ENCODE measurements at places on chromosomes 1 and 21.

DNA sequence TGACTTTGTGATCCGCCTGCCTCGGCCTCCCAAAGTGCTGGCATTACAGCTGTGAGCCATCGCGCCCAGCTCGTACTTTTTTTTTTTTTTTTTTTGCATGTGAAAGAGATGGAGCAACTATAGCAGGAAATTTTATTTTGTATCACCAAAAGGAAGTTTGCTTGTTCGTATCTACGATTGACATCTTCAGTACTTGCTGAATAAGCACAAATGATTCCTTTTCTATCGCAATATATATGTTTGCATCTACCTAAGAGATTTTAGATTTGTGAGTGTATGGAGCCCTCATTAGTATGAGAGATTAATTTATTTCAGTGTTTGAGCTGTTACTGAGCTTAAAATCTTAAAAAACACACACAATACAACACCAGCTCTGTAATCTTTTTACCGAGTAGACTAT lies 143.1 kb downstream of the NFIA start:
- DNase-seq: no peak

- no peak for DNase-seq
These were observed 39.5 kb downstream of the TGFB2 start for GRCh38 chr1:218384581-218384993.

DNA sequence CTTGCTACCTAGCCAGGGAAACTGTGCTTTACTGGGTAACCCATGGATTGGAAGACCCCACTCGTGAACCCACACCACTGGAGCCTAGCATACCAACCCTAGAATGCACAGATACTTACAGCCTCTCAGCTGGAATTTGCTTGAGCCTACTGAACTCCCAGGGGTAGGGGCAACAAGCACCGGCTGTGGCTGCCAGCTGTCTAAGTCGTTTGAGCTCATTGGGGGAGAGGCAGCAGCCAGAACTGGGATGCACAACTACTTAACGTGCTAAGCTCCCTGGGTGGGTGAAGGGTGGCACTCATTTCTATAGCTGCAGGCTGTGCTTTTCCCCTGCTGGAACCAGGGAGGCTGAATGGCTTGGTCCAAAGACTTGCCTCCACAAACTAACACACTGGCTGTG lies 212.4 kb downstream of the ZNF648 start:
- DNase-seq: no peak

- no peak for DNase-seq
These were observed 12.0 kb upstream of the TTLL10 start for GRCh38 chr1:1161683-1162079.

DNA sequence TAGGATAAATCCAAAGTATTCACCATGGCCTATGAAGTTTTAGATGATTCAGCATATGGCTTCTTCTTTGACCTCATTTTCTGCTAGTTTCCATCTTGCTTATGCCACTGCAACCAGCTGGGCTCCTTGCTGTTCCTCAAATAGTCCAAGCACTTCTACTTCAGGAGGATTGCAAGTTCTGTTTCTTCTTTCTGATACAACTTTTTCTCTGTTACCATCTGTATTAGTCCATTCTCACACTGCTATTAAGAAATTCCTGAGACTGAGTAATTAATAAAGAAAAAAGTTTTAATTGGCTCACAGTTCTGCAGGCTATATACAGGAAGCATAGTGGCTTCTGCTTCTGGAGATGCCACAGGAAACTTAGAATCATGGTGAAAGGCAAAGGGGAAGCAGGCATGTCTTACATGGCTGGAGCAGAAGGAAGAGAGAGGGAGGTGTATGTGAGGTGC lies 20.3 kb downstream of the PTGS2 start:
- DNase-seq: no peak

DNA sequence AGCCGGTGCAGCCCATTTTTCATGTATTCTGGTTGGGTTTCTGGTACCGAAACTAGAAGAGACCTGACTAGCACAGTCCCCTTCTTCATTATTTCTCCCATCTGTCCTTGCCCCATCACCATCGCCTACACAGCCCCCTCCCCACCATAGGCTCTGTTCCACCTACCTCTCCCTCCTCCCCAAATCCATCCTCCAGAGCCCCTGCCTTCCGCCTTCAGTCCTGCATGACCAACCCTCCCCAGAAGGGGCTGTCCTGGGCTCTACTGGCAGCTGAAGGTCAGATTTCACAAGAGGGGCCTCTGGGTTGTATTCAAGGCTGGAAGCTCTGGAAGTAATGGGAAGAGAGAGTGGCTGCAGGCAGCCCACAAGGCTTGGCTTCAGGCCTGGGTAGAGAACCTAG lies 55.2 kb downstream of the SDC3 start:
- DNase-seq: no peak

DNA sequence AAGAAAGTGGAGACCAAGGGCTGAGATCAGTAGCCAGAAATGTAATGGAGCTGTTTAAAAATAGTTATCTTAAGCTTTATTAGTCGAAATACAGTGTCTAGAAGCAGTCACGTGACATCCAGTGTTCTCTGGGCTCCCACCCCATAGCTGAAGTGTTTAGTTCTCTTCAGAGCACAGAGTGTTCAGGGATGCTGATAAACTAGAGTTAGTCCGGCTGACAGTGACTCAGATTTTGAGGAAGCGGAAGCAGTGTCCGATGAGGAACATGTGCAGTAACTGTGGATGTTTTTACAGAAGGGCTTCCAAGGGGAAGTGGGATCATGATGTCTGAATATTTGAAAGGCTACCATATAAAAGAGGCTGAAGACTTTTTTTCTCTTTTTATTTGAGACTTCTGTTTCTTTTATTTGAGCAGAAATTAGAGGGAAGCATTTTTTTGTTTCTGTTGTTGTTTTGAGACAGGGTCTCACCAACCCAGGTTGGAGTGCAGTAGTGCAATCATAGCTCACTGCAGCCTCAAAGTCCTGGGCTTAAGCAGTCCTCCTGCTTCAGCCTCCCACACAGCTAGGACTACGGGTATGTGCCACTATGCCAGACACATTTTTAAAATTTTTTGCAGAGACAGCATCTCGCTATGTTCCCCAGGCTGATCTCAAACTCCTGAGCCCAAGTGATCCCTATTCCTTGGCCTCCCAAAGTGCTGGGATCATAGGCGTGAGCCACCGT lies 124.2 kb downstream of the GALNT2 start:
- DNase-seq: no peak

GRCh38 chr21:38909929-38910328 lies 104.2 kb downstream of the ETS2 start:
- DNase-seq: no peak

GRCh38 chr1:58809325-58810010 lies 25.6 kb upstream of the JUN start:
- no peak for DNase-seq

DNA sequence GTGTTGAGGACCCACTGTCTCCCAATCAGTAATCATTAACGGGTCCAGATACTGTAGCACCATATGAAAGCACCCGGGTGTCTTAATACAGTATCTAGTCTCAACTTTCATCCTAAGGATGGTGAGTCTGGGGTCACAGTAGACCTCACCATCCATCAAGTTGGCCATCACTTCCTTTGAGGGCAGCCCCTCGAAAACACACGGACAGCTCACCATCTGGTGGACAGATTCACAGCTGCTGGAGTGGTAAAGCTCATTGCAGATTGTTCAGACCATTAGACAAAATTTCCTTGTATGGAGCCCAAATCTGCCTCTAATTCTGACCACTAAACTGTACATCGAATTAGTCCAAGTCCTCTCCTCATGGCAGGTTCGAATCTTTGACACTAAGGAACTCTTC lies 123.1 kb downstream of the PGBD5 start:
- DNase-seq: no peak

Measured in T-helper 9 cell (primary cell).